ENCODE measurements at places on chromosomes 16 and 17.

- DNase-seq = no peak
These were observed 7.0 kb downstream of the COG1 start for GRCh38 chr17:73199751-73200317.

- no peak for DNase-seq
These were observed 14.5 kb upstream of the PPM1E start for GRCh38 chr17:58741121-58741625.

- DNase-seq = no peak
These were observed 108.9 kb downstream of the TANGO6 start for GRCh38 chr16:68951991-68952877.

- DNase-seq = no peak
These were observed 12.7 kb upstream of the RNF135 start for GRCh38 chr17:30958187-30958586.

DNA sequence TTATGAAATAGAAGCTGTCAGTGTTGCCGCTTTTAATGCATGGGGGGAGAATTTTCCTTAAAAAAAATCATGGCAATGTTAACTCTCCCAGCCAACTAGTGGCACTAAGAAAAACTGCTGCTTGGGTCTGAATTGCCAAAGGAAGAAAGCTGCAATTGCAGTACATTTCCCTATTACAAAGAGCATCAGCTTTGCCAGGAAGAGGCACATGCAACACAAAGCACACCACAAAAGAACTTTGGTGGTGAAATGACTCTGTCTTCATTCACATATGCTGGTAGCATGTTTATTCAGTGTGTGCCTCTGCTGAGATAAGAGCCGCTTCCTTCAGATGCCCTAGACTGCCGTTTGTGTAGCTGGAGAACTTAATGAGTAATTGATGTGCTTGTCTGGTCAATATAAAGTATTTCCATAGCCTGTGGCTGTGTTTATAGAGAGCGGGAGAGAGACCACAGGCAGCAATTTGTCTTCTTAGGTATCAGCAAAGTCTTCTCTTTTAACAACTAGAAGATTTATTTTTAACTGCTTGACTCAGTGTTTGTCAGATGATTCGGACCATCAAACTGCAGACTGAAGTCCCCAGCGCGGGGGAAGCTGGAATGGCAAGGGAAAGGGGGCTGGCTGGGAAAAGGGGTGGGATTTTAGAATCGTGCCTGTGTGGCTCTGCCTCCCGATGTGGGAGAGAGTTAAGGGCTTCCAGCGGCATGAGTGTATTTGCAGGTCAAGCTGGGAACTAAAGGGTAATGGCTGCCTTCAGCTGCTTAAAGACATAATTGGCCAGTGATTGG, 115.1 kb downstream of the MRTFB start:
- no peak for DNase-seq

- DNase-seq = no peak
These were observed 205.0 kb upstream of the CACNG3 start for GRCh38 chr16:24051125-24051524.

DNA sequence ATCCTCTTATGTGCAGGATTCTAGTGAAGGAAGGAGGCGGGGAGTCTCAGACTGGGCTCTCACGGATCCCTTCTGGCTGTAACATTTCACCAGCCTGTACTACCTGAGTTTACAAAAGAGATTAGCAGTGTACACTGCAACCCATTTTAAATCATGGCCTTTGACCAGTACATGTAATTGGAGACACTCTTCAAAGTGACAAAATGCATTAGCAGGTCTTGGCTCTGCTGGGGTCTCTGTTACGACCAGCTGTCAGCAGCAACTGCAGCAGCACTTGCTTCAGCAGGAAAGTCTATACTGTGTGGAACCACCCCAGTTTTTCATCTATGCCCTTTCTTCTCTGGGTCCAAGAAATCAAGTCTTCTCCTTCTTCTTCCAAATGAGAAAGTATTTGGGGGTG, 322.8 kb upstream of the ASIC2 start:
- DNase-seq = no peak

GRCh38 chr17:52776234-52776633, 617.7 kb upstream of the CA10 start:
- DNase-seq = no peak

GRCh38 chr16:19939553-19939952, 54.9 kb upstream of the GPRC5B start:
- no peak for DNase-seq

- DNase-seq = no peak
These were observed 202.8 kb upstream of the CPHXL start for GRCh38 chr16:75929046-75929445.

- no peak for DNase-seq
These were observed 183.3 kb downstream of the CEP112 start for GRCh38 chr17:66008680-66009079.

DNA sequence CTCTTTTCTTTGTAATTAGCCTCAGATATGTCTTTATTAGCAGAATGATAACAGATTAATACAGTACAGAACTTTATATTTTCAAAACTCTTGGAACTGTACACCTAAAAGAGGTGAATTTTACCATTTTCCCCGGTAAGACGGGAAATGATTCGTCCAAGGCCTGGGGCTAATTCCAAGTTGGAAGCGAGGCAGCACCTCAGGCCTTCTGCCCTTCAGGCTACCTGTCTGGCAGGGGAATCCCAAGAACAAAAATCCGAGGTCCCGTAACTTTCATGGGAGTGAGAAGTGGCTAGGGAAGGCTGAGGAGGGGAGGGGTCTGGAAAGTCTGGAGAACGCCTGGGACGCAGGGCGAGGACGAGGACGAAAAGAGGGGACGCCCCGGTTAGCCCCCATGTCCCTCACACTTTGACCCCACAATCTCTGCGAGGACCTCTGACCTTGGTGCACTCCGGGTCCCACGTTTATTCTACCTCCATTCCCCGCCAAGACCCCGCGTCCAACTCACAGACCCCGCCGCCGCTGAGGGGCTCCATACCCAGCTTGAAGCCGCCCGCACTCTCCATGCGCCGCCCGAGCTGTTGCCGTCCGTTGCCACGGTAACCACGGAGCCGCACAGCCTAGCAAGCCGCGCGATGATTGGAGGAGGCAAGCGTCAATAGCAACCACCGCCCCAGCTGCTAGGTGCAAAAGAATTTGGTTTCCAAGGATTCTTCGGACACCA, at the start of gene HYDIN:
TSS of gene HYDIN (minus strand) at position 601 of the 724 bp plus-strand sequence. CDS start 43,827 bp downstream, outside the sequence.
- DNase-seq = peak; percentile 35

DNA sequence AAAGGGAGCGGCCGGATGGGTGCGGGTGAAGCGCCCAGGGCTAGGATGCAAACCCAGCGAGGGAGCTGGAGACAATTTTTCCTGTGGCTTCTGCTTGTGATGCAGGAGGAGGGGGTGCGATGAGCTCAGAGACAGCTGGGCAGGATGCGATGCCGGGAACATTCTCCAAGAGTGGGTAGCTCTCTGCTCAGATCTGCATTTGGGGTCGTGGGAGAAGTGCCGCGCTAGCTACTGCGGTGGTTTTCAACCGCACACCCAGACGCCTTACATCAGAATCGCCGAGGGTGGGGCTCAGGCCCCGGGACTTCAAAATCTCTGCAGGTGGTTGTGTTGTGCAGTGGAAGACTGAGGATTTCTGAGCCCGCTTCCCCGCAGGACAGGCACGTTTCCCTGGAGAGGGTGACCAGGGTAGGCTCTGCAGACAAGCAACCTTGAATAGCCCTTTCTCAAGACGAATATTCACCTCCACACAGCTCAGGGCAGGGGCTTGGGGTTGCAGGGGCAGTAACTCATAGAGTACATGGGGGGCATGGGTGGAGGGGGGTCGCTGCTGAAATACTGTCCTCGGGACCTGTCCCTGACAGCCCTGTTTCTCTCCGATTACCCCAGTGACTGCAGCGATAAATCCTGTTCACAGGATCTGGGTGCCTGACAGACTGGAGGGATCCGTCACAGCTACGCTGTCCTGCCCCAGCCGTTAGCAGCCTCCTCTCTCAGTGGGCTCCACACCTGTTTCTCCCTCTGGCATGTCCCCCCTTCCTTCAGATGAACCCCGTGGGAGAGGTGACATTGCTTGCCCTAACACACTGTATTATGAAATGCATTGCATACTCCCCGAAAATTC, 63.3 kb downstream of the HAPSTR1 start:
- DNase-seq = no peak

GRCh38 chr16:29996766-29997250, 767 bp downstream of the INO80E start:
- DNase-seq = no peak

DNA sequence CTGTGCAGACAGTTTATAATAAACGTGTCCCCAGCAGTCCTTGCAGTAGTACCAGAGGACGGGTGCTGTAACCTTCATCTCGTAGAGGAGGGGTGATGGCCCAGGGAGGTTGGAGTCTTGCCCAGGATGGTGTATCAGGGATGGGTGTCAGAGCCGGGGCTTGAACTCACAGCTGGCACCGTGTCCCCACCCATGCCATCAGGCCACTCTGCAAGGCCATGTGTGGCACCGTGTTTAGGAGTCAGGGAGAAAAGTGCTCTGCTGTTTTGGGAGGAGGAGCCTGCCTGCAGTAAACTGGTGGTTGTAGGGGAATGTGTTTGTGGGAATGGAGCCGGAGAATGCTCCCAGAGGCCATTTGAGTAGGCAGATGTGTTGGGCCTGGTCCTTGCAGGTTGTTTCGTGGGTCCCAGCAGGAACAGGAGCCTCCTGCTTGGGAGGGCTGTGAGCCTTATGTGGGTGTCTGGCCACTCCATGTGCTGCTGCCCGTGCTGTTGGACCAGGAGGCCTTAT, 1.7 kb downstream of the ADORA2B start:
- no peak for DNase-seq

DNA sequence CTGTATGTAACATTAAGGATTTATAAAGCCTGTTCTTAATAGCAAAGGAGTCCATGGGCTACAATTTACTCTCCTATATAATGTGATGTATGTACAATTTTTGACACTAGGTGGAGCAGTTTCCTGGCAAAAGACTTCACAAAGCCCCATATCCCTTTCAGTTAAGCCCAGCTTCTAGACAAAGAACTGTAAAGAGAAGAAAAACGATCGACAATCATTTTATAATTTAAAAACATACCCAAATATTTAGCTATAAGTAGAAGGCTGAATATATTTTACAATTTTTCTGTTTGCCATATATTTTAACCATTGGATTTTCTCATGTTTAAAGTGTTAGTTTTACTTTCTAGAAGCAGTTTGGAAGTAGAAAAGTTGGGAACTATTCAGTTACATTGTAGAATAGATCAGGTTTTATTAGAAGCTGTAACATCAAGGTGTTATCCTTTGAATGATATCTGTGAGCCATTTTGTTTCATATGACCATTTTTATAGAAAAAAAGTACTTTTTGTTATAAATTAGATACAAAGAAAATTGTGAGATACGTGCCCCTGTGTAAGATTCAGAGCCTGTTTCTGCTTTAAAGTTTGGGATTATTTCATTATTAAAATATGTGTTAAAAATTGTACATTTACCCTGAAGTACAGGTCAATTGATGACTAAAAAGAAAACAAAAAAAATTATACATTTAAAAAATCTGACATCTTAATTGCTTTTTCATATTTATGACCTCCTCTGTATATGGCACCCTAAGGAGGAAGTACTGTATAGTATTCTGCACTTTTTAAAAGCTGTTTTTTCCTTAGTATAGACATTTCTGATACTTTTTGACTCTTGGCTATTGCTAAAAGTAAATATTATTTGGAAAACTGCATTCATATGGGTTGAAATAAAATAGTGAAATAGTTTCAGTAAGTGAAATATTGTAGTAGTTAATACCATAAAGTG, 46.3 kb downstream of the VMP1 start:
- no peak for DNase-seq

DNA sequence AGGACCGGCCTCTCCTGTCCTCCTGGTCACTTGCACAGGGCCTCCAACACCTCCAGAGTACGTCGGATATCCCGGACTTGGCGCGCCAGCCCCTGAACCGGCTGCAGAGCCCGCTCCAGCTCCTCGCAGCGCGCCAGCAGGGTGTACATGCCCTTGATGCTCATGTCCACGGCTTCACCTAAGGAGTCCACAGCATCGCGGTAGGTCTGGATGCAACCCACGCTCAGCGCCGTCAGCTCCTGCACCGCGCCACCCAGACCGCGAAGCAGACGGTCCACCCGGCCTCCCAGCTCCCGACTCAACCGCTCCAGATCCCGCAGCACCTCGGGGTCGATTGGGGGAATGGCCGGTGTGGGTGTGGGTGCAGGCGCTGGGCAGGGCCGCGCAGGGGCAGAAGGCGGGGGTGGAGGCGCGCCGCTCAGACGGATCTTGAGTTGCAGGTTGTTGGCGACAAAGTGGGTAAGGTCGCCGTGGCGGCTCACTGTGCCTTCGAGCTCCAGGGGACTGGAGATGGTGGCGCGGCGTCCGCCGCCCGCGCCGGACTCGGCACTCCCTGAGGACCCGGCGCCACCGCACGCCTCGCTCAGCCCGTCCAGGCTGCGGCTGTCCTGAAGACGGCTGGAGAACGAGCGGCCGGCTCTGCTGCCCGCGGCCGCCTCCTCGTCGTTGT, 804 bp downstream of the BORCS6 start:
- DNase-seq = peak; percentile 54

- DNase-seq = no peak
These were observed 1.7 kb downstream of the EPOP start for GRCh38 chr17:38672788-38673706.

GRCh38 chr16:67177743-67178699, 5.7 kb downstream of the MATCAP1 start:
- peak; percentile 66 for DNase-seq

DNA sequence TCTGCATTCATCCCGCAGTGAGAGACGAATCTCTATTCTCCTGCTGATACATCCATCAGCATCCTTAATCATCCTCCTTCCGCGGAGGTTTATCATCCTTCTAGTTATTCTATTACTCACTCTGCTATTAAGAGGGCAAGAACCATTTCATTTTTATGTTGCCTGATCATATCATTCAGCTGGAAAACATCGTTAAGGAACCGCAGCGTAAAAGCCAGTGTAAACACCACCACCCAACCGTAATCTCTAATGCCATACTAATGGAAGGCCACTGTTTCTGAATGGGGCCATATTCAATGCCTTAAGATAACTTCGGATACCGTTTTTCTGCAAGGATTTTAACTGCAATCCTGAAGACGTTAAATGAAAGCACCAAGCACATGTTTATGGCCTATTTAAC, 36.7 kb upstream of the ERCC4 start:
- no peak for DNase-seq

GRCh38 chr16:1281517-1281916, 25.6 kb downstream of the TPSD1 start:
- no peak for DNase-seq

GRCh38 chr17:45722161-45722560, 62.0 kb upstream of the CRHR1 start:
- DNase-seq = no peak

DNA sequence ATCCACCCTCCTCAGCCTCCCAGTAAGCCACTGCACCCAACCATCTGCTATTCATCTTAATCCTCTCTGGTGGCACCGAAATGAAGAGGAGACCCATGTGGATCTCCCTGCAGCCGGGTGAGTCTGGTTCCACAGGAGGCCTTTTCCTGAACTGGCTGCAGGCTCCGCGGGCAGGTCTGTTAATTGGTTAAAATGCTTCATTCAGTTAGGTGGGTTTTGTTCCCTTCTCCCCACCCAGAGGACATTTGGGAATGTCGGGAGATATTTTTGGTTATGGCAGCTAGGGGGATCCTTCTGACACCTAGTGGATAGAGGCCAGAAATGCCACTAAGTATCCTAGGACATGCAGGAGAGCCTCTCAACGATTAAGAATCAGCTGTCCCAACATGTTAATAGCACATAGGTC, 16.7 kb downstream of the C16orf54 start:
- no peak for DNase-seq

GRCh38 chr16:62392698-62393097, 356.5 kb upstream of the CDH8 start:
- DNase-seq = no peak

- DNase-seq = no peak
These were observed 7.1 kb downstream of the BCAR1 start for GRCh38 chr16:75244225-75244809.

Measured in activated T-cell treated with anti-CD3 and anti-CD28 coated beads, Interleukin-2, amount 50 U/mL, for 24 hours (primary cell).